Activated T-helper 17 cell treated with anti-CD3 and anti-CD28 coated beads, Interleukin-2, amount 50 U/mL, for 72 hours (primary cell): ENCODE measurements at places on chromosomes 11 and 22.

- no peak for ATAC-seq
Measured at GRCh38 chr11:82871646-82872045, 28.6 kb downstream of the PRCP start.

- ATAC-seq, result no peak
Measured at GRCh38 chr22:32618441-32619140, 144.0 kb downstream of the FBXO7 start.

DNA sequence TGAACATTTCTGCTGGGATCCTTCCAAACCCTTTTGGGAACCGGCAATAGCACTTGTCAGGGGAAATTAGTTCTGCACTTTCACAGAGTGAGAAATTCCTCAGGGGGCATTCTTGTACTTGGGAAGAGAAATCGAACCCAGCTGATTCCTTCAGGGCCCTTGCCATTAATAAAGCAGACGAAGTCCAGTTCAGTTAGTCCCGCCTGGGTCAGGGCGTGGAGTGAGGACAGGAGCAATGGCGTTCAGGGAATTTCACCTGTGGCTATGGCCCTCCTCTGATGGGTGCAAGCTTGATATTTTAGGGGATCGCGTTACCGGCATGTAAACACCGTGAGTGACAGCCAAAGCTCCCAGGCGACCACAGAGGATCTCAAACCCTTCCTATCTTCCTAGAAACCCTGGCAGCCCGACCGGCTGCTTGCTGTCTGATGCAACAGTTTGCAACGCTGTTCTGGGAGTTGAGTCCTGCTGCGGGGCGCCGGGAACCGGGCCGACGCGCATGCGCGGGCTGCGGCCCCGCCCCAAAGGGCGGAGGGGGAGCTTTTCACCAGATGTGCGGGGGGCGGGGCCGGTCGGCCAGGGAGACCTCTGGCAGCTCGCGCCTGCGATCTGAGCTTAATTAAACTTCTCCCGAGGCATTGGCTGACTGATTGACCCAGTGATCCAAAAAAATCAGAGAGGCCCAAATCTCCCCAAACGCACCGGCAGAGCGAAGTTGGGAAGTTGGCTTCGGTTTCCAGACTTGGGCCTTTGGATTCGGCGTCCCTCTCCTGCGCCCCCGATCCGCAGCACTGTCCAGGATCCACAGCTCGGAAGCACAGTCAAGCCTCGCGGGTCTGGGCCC, 34.3 kb upstream of the CREB3L1 start:
- peak; percentile 84 for ATAC-seq

- ATAC-seq, result peak; percentile 93
Measured at GRCh38 chr11:123381817-123382554, 48.1 kb upstream of the GRAMD1B start.

DNA sequence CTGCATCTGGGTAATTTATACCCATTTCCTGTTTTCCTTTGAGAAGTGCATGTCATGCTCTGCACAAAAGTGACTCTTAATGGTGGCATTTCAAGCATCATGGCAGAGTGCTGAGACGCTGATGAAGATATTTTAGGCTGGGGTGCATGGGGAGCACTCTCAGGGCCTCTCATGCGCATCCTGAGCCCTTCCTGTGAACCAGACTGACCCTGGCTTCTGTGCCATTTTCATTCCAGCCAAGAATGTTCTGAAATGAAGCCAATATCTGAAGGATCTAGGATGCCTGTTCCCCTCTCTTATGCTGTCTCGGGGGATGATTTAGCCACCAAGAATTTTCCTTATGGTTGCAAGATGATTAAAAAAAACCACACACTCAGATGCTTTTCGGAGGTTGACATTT, 61.5 kb downstream of the MIAT start:
- ATAC-seq, result no peak

DNA sequence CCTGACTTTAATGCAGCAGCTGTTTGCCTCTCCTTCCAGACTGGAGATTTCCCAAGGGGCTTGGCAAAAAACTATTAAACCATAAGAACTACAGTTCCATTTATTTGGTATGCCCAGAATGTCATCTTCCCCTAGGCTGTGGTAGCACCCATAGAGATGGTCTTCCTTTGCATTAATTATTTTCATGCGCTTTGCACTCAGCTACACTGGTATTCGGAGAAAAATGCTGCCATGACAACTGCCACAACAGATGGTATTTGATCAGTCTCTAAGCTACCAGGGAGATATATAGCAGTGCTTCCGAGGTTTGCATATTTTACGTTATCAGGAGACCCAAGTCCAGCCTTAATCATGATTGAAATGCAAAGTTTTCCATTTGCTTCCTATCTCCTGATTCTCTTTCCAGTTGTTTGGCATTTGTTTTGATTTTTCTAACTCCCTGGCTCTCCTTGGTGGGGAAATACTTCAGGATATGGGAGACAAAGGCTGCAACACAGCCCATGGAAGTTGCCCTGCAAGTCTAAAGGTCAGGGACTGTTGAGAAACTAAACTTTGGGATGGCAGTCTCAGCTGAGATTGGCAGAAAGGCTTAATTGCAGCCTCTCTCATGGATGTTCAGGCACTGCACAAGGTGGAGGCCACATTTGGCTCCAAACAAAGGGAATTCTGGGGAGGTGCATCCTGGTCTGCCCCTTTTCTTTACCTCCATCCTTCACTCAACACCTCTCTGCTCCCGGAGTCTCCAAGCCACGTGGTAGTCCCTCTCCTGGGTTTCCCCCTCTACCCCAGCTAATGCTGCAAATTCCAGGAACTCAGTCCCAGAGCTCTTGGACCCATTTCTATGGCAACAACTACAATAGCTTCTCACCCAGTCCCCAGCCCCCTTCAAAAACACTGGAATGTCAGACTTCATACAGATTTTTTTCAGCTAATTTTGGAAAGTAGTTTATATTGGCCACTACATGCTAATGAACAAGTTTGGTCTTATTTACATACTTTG, 151.8 kb downstream of the NAV2 start:
- no peak for ATAC-seq

DNA sequence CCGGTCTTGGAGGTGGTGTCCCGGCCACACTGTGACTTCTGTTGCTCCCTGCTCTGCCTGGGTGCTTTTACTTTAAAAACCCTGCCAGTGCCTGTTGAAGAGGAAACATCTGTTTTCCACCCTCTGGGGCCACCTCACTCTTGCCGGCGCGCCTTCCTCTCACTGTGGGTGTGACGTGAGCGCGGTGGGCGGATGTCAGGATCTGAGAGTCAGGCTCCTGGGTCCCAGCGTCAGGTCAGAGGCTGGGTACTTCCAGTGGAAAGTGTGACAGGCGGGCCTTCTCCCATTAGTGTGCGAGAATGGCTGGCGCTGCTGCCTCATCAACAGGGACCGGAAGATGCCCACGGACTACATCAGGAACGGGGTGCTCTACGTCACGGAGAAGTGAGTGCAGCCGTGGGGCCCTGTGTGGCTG, 54.2 kb downstream of the GRAMD4 start:
- ATAC-seq, result peak; percentile 93
